GM12865 (cell line): ENCODE measurements at places on chromosomes 12 and 14.

DNA sequence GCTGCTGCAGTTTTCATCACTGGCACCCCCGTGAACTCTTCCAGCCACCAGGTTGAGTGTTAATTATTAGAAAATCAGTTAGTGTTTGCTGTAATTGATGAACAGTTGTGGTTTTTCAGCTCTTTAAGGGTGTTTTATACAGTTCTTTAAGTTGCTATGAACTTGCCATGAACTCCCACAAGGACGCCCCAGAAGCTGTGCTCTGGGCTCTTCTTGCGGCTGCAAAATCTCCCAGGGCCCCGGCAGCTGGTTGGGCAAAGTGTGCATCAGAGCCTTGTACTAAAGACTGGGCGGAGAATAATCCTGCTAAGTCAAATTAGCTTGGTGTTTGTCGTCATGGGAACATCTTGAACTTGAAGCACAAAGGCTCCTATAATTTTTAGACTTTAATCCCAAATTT is 82.2 kb downstream of the EML1 start:
- no peak for DNase-seq

DNA sequence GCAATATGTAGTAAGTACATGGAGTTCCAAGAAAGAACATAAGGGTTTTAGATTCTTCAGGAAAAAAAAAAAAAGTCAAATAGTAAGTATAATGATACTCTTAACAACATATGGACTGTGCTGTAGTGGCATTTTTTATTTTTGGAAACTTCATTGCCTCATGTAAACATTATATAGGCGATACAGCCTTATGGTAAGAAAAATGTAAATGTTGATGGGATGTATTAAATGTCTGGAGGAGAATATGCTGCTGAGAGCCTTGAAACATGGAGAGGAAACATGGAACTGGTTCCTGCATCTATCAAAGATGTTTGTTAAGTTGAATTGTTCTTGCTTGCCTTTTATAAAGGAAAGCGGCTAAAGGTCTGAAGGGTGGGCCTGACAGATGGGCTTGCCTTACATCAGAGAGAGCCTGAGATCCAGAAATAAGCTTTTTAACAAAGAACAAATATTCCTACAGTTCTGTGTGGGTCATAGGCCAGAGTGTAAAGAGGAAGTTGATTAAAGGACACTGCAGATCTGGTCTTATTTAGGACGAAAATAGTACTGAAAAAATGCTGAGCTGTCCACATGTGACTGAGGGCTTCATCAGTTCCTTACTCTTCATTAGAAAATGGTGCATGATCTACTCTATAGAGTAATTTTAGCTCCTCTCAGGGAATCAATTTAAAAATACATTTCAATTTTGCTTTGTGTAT is 448.1 kb upstream of the DCN start:
- DNase-seq = no peak

DNA sequence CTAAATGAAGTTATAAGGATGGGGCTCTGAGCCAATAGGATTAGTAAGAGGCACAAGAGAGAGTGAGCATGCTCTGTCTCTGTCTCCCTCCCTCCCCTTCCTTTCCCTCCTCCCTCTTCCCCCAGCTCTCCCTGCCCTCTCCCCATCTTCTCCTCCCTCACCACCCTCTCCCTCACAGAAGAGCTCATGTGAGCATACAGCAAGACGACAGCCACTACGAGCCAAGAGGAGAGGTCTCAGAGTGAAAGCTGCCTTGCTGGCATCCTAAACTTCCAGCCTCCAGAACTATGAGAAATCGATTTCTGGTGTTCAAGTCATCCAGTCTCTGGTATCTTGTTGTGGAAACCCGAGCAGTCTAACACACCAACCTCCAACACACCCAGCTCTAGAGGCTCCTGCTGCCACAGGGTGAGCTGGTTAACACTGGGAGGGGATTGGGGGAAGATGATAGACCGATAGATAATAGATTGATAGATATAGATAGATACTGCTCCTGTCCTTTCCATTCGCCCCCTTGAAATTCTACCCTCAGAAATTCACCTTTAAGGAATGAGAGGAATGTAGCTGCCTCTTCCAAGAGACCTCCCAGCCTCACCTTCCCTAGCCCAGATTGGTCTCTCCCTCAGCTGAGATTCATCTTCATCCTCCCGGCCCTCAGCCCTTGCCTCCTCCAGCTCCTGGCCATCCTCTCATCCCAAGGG is 25.8 kb upstream of the ACTN1 start:
- DNase-seq = no peak

GRCh38 chr12:5022465-5023061 is 21.1 kb upstream of the KCNA5 start:
- DNase-seq = peak; percentile 79

DNA sequence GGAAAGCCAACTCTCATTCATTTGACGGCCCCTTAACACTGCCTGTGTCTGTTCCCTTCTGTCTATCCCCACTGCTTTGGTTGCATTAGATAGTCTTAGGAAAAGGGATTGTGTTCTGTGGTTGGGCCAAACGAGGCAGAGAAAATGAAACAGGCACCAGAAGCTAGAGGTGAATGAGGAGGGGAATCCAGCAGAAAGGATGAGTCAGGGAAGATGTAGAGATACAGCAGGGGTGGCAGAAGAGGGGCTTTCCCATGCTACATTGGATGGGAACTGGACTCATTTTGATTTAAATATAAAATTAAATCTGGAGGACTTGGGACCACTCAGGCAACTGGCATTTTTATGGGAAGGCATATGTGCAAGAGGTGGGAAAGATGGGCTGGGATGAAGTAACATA is 43.3 kb downstream of the OTOGL start:
- no peak for DNase-seq

GRCh38 chr12:103556890-103557627 is 30.0 kb upstream of the STAB2 start:
- DNase-seq = no peak

DNA sequence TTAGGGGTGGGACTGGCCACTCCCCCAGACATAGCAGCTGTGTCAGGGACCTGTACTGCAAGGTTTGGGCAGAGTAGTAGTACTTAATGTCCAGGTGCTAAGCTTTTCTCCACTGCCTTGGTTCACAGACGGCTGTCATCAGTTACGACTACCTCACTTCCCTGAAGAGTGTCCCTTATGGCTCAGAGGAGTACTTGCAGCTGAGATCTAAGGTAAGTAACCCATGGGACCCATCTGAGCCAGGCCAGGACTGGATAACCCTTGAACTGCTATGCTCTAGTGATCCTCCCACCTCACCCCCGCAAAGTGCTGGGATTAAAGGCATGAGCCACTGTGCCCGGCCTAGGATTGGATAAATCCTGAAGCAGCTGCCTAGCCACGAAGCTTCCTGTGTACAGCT is 22.4 kb downstream of the ADCK1 start:
- no peak for DNase-seq

DNA sequence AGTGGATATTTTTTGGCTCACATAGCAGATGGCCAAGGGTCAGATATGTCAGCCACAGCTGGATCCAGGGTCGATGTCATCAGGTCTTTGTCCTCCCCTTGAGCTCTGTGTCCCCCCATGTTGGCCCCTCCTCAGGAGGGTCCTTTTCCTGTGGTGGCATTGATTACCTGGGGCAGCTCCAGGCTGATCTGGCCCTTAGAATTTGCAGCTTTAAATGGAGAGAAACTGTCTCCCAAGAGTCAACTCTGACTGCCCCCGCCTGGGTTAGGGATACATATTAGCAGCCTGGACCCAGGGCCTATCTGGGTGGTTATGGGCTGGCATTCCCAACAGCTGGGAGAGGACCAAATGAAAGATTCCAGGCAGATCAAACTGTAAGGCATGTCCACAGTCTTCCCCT is 330.5 kb downstream of the RGS6 start:
- DNase-seq = no peak

- DNase-seq = no peak
Measured at GRCh38 chr12:27871946-27872345, 91.9 kb upstream of the MANSC4 start.

DNA sequence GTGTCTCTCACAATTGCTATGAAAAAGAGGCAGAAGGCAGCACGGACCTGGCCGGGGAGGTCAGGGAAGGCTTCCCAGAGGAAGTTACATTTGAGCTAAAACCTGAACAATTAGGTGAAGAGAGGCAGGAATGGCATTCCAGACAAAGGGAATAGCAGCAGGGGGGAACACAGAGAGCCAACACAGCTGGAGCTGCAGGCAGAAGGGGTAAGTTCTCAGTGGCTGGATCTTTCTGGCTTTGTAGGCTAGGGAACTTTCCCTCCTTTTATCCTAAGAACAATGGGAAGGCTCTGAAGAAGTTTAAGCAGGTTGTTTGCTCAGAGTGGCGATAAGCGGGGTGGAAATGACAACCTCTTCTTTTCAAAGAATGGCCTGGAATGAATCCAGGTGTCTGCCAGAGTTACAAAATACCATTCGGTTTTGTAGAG is 100.0 kb downstream of the PRIMA1 start:
- DNase-seq = no peak

DNA sequence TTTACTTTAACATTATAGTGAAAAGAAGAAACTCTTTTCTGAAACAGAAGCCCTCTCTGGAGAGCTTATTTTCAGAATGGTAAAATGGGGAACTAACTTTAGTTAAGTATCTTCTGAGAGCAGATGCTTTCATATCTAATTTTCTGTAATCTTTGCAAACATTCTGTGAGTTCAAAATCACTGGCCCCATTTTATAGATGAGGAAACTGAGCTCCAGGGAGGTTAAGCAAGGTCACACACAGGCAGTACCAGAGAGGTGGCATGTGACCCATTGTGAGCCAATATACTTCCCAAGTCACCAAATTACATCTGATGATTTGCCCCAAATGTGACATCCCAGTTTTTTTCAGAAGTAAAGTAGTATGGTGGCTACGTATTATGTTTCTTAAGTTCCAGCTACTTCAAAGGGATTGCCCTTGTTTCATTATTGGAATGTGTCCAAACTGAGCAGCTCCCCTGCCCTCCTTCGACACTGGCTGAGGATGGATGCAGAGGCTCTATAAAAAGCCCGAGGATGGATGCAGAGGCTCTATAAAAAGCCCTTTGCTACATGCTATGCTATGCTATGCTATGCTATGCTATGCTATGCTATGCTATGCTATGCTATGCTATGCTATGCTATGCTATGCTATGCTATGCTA is 36.2 kb upstream of the NUDT4 start:
- peak; percentile 7 for DNase-seq

- no peak for DNase-seq
Measured at GRCh38 chr12:46944088-46944487, 118.3 kb upstream of the SLC38A4 start.

DNA sequence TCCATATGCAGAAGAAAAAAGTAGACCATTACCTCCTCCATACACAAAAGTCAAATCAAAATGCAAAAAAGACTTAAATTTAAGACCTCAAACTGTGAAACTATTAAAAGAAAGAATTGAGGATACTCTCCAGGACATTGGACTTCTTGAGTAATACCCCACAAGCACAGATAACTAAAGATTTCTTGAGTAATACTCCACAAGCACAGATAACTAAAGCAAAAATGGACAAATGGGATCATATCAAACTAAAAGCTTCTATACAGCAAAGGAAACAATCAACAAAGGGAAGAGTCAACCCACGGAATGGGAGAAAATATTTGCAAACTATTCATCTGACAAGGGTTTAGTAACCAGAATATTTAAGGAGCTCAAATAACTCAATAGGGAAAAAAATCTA is 427.9 kb downstream of the CCDC91 start:
- DNase-seq = no peak

- DNase-seq = peak; percentile 72
Measured at GRCh38 chr14:74085828-74086227, 1.1 kb downstream of the LIN52 start.

- no peak for DNase-seq
Measured at GRCh38 chr12:50571786-50572185, 67.0 kb downstream of the DIP2B start.

DNA sequence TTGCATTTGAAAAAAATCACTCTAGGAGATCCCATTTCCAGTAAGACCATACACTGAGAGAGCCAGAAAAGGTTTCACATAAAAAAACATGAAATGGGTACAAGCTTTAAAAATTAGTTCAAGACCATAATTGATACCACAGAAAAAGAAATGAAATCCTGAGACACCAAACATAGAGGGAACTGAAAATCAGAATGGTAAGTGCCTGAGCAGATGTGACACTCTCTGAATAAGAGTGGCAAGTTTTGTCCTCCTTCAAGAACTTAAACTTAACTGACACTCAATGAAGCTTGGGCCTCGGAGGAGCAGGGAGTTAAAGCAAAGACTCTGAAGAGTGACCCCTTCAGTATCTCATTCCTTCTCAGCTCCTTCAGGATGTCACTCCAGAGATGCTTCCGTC is 23.2 kb upstream of the PTGDR start:
- DNase-seq = peak; percentile 66

DNA sequence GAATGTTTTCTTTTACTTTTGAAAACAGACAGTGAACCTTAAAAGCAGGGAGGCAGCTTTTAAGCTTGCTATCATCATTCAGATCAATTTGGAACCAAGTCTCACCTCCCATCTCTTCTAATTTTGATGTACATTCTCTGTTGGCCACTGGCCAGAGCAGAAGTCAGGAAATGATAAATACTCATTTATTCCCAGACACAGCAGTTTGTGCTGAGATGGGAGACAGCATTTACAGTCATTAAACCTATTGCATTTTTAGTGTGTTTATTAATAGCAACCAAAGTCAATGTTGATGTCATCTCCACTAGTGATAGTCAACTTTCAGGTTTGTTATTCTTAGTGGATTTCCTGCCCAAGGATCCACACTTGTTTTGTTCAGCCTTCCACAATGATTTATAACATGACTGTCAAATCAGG is 320.0 kb upstream of the ATP2B1 start:
- DNase-seq = no peak

GRCh38 chr14:96901227-96901626 is 104.0 kb downstream of the VRK1 start:
- DNase-seq = peak; percentile 80

DNA sequence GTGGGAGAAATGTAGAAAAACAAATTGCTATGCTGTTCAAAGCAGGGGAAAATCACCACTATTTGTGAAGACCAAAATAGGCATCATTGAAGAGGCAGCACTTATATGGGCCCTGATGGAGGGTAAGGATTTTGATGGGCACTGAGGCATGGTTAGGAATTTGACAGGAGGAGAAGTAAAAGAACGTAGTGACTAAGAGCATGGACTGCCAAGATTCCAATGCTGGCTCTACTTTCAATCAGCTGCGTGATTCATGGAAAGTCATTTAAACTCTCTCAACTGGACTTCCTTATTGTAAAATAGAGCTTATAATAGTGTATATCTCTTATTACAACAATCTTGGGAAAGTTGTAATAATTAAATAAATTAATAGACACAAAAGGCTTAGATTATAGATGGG is 267.7 kb upstream of the G2E3 start:
- no peak for DNase-seq

DNA sequence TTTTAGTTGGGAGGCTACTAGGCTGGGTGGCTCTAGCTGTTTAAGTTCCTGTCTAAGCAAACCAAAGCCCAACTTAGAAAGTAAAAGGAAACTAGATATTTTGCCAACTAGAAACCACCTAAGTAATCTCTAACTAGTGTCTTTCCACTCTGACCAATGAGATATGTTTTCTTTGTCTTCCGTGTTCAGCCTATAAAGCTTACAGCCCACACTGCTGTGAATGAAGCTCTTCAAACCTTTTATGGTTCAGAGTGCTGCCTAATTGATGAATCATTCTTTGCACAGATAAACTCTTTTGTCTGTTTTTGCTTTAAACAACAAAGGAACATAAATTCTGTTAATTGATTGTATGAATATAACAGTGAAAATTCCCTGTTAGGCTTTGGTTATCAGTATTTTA is 66.1 kb downstream of the FUT8 start:
- DNase-seq = peak; percentile 55
